ENCODE measurements at places on chromosomes 6 and 20.

GRCh38 chr20:39259808-39260207, 297.7 kb downstream of the DHX35 start:
- no peak for DNase-seq

DNA sequence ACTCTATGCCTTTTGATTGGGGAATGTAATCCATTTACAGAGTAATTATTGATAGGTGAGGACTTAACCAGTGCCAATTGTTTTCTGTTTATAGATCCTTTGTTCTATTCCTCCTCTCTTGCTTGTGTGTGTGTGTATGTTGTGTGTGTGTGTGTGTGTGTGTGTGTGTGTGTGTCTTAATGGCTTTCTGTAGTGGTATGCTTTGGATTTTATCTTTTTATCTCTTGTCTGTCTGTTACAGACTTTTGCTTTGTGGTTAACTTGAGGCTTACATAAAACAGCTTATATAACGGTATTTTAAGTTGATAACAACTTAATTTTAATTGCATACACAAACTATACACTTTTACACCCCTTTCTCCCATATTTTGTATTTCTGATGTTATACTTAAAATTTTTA, 54.7 kb downstream of the CDC5L start:
- DNase-seq = no peak

DNA sequence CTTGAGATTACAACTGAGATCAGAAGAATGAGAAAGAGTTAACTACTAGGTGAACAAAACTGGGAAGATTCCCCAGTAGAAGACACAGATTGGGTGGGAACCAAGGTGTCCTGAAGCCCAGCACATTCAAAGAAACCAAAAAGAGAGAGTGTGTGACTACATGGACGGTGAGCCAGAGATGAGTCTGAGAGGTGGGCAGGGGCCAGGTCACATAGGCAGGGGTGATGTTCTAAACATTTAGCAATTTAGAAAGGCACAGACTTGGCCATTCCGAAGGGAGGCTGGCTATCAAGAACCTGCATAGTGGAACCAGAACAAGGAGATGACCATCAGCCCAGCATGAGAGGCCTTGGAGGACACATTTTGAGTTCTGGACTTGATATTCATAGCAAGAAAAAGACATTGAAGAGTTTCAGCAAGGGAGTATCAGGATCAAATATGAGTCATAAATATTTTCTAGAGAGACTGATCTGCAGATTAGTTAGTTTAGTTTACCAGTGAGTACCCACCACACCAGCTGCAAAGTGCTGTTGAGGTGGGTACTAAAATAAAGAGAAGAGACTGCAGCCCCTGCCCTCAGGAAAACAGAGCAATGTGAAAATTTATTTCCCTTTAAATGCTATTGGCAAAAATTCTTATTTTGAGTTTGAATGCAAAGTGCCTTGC, 340.5 kb upstream of the PRDM1 start:
- no peak for DNase-seq

DNA sequence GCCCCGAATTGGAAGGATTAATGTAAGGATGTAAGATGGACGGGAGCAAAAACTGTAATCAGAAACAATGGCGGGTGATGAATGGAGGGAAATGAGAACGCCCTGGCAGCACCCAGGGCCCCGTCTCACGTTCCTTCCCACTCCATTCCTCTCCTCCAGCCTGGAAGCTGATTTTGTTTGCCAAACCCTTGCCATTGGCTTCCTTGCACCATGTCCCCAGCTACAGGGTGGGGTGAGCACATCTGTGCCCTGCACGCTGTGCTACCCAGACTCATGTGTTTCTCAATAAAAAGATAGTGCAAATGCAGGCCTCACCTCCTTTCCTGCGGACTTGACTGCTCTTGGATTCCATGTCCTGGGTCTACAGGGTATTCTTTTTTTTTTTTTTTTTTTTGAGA, 26.7 kb downstream of the SCP2D1 start:
- DNase-seq = no peak

GRCh38 chr6:56764081-56764566, 121.4 kb upstream of the DST start:
- DNase-seq = peak; percentile 59

GRCh38 chr6:143804835-143805239, 38.3 kb upstream of the LTV1 start:
- DNase-seq = peak; percentile 62

DNA sequence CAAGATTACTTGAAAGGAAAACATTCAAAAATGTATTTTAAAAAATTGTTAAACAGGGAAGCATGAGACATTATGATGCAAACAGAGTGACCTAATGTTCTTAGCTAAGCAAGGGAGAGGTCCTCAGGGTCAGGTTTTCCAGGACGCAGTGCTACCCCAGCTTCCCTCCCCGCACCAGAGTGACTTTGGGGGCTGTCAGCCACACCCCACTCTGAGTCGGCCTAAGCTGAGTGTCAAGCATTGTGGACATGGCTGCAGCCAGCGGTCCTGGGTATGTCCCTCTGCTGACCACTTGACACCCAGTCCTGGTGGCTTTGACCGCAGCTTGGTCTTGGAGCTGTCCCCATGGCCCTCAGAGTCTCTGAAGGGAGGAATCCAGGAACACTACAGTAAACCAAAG, 54.9 kb upstream of the CD93 start:
- no peak for DNase-seq

DNA sequence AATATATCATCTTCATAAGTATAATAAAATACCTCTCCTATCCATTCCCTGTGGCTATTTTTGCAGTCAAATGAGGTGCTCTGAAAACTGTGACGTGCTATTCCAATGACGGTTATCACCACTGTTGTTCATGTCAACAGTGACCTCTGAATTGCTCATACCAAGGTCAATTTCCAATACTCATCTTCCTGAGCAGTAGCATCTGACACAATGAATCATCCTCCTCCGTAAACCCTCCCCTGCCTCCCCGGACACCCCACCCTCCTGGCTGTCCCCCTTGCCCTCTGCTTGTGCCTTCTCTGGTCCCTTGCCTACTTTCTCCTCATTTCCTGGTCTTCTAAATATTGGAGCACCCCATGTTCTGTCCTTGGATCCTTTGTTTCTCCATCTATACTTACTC, 77.7 kb upstream of the SLC22A23 start:
- DNase-seq = peak; percentile 46

DNA sequence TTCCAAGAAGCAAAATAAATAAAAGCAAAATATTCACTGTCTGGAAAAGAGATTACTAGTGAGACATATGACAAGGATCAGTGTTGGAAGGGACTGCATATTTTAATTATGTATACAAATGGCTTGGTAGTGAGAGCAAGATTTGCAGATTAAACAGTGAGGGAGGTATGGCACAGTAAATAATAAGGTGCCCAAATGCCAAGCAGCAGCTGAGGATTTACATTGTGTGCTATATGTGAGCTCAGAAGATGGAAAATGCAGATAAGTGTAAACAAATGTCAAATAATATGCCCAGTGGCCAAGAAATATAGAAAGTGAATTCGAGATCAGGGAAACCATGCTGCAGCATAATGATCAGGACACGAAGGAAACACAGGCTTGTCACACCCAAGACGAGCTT, 173.8 kb upstream of the NRSN1 start:
- DNase-seq = no peak

DNA sequence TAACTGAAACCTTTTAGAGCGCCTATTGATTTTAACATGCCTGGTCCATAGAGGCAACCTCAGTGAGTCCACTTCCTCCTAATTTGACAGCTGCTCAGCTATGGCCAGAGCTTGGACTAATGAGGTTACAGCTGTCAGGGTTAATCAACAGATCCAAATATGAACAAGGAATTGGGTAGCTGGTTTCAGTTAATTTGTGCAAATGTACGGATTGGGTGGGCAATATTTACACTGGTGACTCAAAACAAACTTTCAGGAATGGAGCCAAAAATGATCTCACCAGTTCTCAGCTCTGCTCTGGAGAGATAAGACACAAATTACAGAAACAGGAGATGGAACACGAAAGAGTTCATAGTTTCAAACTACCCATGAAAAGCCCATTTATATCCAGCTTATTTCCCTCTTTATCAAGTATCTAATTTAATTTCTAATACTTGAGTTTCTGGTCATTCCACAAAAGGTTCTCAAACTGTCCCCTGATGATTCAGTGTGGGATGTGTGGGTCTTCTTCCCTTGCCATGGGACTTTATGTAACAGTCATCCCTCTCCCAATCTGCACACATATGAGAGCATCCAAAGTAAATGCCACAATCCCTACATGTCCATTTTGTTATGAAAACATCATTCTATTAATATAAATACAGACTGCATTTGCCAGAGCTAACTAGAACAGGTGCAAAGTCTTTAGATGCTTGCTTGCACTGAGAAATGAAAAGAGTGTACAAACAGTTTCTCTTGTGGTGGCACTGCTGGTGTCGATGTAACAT, 149.9 kb downstream of the RPS12 start:
- DNase-seq = peak; percentile 6

GRCh38 chr6:104418125-104418524, 441.6 kb downstream of the HACE1 start:
- peak; percentile 1 for DNase-seq

DNA sequence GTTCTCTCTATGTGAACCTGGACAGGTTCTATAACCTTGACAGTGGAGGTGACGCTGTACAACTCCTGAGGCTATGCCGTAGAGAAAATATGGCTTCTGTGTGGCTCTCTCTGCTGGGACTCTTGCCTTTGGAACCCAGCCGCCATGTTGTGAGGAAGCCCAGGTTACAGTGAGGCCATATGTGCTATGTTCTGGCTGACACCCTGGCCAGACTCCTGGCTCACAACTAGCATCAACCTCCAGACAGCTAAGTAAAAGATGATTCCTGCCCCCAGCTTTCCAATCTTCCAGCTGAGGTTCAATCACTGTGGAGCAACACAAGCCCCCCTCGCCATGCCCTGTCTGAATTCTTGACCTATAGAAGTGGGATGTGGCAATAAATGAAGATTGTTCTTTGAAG, 57.0 kb downstream of the PPP1R3G start:
- DNase-seq = no peak

- DNase-seq = no peak
Measured at GRCh38 chr20:813390-813789, 20.1 kb upstream of the FAM110A start.

DNA sequence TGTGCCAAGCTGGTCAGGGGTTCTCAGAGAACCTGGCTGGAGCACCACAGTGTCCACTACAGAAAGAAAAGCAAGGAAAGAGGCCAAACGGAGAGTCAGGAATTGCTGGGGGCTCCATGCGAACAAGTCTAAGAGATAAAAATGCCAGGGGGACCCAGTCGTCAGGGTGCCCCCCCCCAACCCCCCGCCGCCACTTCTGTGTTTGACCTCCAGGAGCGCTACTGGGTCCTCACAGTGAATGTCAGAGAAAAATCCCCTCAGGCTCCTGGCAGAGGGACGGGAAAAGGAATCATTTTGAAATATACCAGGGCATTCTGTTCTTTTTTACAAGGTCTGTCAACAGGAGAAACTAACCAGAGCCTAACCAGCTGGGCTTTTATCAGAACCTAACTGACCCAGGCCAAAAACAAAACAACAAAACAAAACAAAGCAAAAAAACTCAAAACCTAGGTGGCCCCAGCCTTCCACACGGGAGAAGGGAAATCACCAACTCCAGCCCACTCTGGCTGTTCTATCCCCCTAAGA, 17.9 kb upstream of the NELFCD start:
- DNase-seq = no peak

GRCh38 chr6:150072201-150072600, 3.3 kb upstream of the ULBP3 start:
- DNase-seq = peak; percentile 58

GRCh38 chr6:27158316-27158643, 89.2 kb upstream of the PRSS16 start:
- no peak for DNase-seq

DNA sequence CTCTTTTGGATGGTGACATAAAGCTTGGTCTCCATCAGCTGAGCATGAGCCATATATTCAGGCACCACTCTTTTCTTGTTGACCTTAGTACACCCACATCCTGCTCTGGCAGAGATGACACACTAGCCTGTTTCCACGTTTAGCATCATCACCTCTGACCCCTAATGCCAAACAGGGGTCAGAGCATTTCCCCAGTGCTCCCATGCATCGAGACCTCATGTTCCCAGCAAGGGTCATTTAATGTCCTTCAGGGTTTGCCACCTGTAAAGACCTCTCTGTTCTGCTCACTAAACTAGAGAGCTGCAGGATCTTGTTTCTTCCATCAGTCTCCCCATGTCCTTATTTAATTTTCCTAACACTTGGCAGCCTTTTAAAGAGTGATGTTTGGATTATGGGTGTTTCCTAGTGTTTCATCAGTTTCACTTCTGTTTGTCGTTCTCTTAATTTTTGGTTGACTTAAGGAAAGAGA, 97.5 kb downstream of the AIG1 start:
- DNase-seq = peak; percentile 63

DNA sequence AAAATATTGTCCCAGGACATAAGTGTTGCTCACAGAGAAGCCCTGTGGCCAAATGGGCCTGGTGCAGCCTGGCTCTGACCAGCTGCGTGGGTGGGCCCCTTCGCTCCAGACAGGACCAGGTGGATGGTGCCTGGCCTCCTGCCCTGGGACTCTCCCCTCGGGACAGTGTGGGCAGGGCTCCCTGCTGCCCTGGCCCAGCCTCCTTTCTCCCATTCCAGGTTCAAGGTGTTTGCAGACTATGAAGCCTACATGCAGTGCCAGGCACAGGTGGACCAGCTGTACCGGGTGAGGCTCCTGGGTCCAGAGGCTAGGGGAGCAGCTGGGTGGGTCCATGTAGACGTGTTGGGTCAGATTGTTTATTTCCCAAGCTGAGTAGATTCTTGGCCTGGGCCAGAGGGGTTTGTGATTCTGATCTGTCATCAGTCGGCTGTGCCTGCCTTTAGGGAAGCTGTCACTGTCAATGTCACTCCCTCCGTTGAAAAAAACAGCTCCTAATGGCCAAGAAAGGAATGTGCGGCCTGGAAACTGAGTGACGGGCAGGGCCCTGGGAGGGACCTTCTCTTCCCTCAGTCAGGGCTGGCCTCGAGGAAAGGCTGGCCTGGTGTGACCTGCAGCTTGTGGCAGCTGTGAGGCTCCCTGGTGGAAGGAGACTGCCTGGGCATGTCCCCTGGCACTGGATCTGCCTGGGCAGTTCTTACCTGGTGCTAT, 47.7 kb downstream of the PYGB start:
- DNase-seq = peak; percentile 33

GRCh38 chr20:63084563-63084927, 77.8 kb upstream of the BHLHE23 start:
- DNase-seq = no peak

- DNase-seq = peak; percentile 75
Measured at GRCh38 chr6:112936504-112936903, 589.4 kb downstream of the RFPL4B start.

DNA sequence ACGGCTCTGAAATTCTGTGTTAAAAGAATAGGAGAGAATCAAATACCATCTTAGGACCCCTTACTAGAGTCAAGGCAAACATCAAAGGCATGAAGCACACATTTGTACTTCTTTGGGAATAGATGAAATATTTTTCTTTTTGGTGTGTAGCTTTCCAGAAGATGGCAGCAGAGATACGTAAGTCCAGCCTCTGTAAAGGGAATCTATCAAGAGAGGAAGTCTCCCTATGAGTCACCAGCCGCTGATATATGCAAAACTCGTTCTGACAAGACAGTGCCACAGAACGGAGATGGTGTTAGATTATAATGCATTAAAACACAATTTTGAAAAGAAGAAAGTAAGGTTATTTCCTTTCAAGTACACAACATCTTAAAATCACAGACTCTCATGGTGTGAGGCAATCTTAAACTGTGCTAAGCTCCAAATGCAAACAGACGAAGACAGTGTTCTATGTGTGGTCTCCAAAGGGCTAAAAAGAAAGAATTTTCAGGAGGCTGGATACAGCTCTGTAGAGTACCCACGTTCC, 120.0 kb upstream of the AGPAT4 start:
- peak; percentile 87 for DNase-seq

All from EH (cell line).